Prostate gland (tissue), 2 donors: ENCODE measurements at places on chromosomes 13 and 19. TPM values are rescaled to one million over a fixed set of nuclear protein-coding genes. Genes with fewer than 3 reads are reported as not detected.

Gene MYO1F
- 9.4 TPM for total RNA-seq

Gene ABHD13
- total RNA-seq = 9.7 TPM

Gene SBK3
- 0.74 TPM for total RNA-seq

Gene MYPOP
- total RNA-seq = 9.1 TPM

Gene SUGP2
- total RNA-seq = 41.8 TPM

Gene ZNF66
- 13.5 TPM for total RNA-seq

Gene RNF113B
- total RNA-seq = not detected

Gene PSG6
- total RNA-seq = not detected

Gene CEACAM7
- total RNA-seq = not detected
